CD4-positive, alpha-beta memory T cell (primary cell): ENCODE measurements at places on chromosomes 1 and 21.

- no peak for DNase-seq
Observed at GRCh38 chr1:221182791-221183533, 303.7 kb downstream of the HLX start.

GRCh38 chr1:17831597-17831996 lies 76.5 kb downstream of the ACTL8 start:
- no peak for DNase-seq

- no peak for DNase-seq
Observed at GRCh38 chr1:245007852-245008251, 143.5 kb upstream of the HNRNPU start.

DNA sequence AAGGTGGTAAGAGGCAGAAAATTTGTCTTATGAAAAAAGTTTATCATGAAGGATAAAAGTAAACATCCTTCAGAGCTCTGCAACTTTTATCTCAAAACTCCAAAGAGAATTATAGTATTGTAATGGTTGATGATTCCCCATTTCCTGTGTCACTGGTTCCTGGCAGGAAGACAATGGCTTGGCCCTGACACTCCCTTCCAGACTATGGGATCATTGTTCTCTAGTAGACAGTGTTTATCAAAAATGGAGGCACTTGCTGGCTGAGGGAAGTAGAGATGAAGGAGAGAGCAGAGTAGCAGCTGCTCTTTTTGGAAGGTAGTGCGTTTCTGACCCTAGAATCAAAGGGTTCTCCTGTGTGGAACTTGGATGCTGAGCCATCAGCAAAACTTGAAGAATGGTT lies 145.9 kb upstream of the ATP1B1 start:
- DNase-seq: no peak

- DNase-seq: no peak
Observed at GRCh38 chr1:227899820-227900449, 47.8 kb downstream of the WNT9A start.

DNA sequence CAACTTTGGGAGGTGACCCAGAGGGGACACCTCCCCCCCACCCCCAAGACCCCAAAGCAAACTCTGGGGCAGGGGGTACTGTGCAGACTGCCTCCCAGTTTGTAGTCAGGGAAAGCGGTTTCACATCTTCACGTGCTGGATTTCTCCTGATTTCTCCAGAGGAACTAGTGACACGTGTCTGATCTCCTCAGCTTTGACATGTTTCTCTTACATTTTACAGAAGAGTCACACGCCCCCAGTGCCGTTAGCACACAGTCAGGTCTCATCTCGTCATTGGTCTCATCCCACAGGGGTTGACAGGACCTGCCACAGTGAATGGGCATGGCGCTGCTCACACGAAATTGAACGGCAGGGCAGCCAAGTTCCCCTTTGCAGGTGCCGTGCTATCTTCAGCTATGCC lies 11.8 kb downstream of the PDPN start:
- no peak for DNase-seq

DNA sequence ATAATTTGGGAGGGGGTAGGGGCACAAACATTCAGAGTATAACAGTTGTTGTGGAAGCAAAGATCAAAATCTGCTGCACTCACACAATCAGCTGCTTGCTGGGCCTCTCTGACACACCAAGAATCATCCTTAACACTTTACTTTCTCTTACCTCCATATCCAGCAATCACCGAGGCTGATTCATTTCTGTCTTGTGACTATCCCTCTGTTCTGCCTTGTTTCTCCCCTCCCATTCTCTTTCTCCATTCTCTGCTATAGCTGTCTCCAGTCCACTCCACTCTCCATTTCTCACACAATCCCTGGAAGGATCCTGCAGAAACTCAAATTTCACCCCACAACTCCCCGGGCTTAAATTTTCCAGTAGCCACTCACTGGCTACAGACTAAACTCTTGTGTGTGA lies 91.8 kb upstream of the NGF start:
- no peak for DNase-seq

GRCh38 chr1:92567211-92567868 lies 80.6 kb upstream of the GFI1 start:
- no peak for DNase-seq

DNA sequence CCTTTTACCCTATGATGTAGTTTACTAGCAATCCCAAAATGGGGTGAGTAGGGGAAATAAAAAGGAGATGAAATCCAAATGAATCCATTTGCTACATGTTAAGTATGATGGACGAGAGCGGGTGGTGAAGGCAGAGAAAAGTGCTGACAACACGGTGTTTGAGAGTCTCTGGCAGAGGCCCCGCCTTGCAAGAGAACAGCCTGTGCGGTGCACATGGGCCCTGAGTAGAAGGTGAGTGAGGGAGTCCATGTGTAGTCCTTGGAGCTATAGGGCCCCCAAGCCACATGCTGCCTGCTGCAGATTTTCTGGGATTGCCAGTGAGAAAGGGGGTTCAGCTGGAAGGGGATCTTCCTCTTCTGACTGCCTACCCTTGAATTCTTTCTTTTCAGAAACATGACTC lies 177.1 kb downstream of the TNR start:
- no peak for DNase-seq

DNA sequence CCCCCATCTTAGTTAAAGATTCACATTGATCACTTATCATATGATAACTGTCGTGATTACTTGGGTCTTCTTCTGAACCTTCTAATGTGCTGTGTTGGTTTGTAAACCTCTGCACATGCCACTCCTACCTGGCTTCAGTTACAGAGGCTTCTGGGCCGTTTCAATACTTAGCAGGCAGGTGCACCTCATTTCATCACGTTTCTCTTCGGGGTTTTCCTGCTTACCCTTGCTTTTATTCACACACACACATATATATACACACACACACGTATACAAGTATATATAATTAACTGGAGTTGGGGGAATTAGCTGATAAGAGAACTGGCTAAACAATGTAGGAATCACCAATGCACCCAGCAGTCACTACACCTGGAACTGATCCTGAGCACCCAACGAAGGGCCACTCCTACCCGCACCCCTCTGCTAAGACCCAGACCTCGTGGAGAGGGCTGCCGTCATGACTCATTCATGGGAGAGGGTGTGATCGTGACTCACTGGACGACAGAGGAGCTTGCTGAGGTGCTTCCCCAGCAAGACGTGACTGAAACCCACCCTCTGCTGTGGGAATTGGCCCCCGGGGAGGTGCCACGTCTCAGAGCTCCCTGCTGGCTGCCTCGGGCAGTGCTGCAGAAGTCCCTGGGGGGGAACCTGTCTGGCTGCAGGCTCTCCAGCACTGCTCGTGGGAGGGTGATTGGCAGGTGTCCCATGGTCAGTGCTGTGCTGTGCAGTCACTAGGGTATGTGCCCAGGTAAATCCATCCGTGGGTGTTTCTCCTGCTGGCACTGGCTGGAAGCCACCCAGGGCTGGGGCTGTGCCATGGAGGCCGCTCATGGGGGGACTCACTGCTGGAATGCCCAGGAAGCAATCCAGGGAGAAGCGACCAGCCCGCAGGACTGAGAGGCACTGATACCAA lies 166.6 kb downstream of the DYRK1A start:
- DNase-seq: no peak

DNA sequence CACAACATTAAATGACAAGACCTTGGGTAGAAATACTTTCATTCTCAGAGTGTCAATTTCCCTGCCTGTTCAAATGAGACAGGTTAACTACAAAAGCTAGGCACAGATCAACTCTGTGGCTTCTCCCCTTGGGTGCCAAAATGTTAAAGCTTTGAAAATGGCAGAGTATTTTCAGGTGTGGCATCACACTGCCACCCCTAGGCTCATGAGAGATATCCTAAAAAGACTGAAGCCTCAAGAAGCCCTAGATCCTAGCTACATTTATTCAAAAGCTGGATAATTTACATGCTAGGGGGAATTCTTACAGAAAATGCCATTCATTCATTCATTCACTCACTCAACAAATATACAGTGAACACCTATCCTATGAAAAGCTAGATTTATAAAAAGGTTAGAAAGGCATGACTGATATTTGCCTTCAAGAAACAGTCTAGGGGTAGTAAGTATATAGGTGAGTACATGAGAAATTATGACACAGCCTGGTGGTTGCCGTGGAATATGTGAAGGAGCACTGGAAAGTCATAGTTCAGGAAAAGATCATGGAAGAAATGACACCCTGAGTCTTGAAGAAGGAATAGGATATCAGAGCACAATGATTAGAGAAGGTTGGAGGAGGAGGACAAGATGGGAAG lies 15.9 kb upstream of the RAB4A start:
- DNase-seq: peak; percentile 50
